Smooth muscle cell of the coronary artery (primary cell): ENCODE measurements at places on chromosomes 2 and 18. TPM values are rescaled to one million over a fixed set of nuclear protein-coding genes. Genes with fewer than 3 reads are reported as not detected.

The CDH7 gene
- not detected in 2 replicates for total RNA-seq

The SP5 gene
- total RNA-seq: not detected in 2 replicates

The COL6A3 gene
- 1,351 and 2,862 TPM in 2 replicates for total RNA-seq

The COBLL1 gene
- 2.2 and 5.7 TPM in 2 replicates for total RNA-seq

The FAM237A gene
- total RNA-seq: not detected in 2 replicates

The AQP12A gene
- total RNA-seq: not detected in 2 replicates

The SERPINB11 gene
- 0.12 TPM in 1 of 2 replicates, not detected in the other for total RNA-seq
